EH (cell line): ENCODE measurements at places on chromosomes 7 and 10.

GRCh38 chr7:119720541-119720940 lies 552.4 kb upstream of the KCND2 start:
- DNase-seq: peak; percentile 0

DNA sequence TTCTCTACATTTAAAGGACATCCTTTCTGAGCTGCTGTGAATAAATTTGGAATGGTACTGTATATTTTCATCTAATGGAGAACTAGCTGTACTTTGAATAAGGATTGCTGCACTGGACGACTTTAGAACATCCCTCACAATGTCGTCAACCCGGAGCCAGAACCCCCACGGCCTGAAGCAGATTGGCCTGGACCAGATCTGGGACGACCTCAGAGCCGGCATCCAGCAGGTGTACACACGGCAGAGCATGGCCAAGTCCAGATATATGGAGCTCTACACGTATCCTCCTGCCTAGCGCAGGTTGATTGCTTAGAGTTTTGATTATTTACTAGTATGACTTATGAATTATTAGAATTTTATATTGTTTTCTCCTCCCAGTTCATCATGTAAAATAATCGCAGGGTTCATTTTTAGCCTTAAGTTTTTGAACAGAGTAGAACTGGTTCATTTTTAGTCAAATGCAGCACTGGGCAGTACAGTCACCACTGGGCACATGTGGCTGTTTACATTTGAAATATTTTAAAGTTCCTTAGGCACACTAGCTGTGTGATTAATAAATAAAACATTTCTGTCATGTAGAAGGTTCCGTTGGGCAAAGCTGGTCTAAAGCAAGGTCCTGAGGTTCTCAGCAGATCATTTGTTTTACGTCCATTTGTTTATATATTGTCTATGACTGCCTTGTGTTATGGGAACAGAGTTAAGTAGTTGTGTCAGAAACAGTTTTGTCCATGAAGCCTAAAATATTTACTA lies 31.5 kb downstream of the CUL1 start:
- peak; percentile 85 for DNase-seq

DNA sequence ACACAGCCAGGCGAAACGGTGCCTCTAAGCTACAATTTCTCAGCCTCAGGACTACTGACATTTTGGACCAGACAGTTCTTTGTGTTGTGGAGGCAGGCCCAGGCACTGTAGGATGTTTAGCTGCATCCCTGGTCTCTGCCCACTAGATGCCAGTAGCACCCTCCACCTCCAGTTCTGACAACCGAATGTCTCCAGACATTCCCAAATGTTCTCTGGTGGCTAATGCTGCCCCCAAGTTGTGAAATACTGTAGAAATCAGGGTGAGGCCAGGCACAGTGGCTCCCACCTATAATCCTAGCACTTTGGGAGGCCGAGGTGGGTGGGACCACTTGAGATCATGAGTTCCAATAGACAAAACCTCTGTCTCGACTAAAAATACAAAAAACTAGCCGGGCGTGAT lies 18.2 kb downstream of the HNRNPF start:
- DNase-seq: peak; percentile 66

- DNase-seq: no peak
Observed at GRCh38 chr7:37430640-37431039, 18.0 kb downstream of the ELMO1 start.

DNA sequence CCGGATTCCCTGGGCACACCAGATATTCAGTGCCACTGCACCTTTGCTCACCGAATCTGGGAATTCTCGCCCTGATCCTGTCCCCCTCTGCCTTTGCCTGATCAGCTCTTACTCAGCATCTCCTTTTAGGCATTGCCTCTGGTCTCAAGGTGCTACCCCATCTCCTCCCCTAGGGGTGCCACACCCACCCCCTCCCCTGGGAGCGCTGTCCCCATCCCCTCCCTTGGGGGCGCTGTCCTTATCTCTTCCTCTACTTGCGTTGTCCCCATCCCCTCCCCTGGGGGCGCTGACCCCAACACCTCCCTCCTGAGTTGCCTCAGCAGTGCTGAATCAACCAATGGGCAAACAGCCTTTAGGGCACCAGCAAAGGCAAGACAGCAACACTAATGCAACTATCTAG lies 686.9 kb upstream of the FOXK1 start:
- DNase-seq: no peak

DNA sequence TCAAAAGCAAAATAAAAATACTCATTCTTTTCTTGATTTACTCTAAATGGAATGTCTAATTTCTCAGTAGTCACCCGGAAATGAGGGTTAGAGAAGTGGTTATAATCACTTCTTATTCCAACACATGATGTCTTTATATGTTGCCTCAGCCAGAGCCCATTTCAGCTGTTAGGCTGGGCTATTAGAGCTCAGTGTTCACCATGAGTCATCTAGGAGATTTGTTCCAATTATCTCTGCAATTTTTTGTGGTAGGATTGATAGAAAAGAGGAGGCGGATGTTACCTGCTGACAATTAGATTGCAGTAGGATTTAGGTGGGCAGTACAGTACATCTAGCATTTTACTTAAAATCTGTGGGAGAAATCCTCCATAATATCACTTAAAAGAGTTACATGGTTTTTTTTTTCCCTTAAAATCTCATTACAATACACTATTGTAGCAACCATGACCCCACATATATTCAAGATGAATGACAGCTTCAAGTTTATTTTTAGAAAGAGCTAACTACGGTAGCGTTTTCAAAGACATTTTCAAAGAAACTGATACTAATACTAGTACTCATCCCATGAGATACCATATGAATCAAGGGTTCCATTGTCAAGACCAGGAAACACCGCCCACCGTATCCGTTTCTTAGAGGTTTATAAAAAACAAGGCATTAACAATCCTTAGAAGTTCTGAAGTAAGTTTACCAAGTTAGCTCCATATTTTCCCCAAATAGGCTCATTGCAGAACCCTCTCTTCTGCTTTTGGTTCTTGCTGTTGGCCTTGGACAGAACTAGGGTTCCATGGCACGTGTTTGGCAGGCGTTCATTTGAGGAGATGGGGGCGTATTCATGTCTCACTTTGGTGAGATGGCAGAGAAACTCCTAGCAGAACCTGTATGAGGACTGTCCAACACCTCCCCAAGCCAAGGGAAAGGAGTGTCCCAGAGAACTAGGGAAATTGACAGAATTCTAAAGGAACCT lies 10.4 kb downstream of the CPA2 start:
- peak; percentile 66 for DNase-seq

GRCh38 chr10:15738270-15738925 lies 18.7 kb upstream of the ITGA8 start:
- peak; percentile 20 for DNase-seq

DNA sequence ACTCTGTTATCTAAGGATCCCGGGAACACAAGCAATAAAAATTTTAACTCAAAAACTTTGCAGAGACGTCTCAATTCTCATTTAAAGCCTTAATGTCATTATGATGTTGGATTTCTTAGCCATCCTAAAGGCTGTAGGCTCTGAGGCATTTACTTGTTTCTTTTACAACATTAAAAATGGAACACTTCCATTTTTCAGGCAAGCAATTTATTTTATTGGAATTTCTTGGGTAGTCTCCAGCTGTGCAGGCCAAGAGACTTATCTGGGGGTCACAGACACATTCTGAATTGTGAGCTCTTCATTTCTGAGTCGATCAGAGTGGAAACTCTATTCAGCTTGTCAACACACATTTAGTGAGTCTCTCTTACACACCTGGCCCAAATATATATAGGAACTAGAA lies 48.0 kb upstream of the KIF5B start:
- peak; percentile 71 for DNase-seq

GRCh38 chr7:148402159-148402558 lies 188.4 kb upstream of the C7orf33 start:
- DNase-seq: no peak

GRCh38 chr10:121157998-121158397 lies 306.8 kb downstream of the WDR11 start:
- DNase-seq: no peak

GRCh38 chr7:21108182-21108581 lies 319.7 kb upstream of the SP4 start:
- no peak for DNase-seq

DNA sequence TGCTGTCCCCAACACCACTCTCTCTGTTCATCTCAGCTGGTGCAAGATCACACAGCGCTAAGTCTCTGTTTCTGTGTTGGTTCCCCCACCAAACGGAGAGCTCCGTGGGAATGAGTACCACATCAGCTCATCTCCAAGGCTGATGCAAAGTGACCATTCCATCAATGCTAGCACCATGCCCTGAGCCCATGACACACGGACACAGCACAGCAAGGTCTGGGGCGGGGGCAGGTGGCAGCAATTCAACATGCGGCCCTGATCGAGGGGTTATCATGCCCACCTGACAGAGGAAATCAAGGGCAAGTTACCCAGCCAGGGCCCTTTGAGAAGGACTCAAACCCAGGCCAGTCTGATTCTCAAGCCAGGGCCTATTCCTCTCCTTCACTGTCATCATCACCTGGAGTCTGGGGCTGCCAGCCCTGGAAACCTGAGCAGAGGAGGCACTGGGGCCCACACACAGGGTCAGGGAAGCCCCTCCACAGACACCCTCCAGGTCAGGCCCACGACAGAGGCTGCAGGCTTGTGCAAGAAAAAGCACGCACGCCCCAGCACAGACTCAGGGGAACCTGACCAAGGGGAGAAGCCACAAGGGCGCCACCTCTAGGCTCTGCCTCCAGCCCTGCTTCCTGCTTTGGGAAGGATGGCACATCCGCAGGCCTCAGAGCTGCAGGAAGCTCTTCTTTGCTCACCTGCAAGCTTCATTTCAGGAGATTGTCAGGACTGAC lies 74.8 kb downstream of the GRID1 start:
- no peak for DNase-seq

- peak; percentile 16 for DNase-seq
Observed at GRCh38 chr7:29442146-29442545, 121.5 kb upstream of the PRR15 start.

DNA sequence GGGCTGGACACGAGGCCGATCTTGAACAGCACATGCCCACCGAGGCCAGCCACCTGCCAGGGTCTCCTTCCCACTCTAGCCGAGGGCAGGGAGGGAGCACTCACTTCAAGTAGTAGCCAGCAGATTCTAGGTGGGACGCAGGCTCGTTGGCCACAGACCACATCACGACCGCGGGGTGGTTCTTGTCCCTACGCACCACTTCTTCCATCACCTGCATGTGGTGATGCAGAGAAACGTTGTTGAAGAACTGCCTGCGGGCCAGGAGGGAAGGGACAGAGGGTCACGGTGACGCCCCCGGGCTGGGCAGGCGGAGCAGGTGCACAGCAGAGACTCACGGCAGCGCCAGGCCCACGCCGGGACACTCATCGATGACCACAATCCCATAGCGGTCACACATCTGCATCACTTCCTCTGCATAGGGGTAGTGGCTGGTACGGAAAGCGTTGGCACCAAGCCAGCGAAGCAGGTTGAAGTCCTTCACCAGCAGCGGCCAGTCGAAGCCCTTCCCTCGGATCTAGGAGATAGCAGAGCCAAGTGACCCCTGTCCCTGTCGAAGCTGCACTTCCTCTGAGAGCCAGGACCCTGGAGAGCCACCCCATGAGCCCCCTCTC lies 7.7 kb downstream of the GUSB start:
- no peak for DNase-seq

- no peak for DNase-seq
Observed at GRCh38 chr10:4312051-4312835, 513.8 kb upstream of the AKR1E2 start.

DNA sequence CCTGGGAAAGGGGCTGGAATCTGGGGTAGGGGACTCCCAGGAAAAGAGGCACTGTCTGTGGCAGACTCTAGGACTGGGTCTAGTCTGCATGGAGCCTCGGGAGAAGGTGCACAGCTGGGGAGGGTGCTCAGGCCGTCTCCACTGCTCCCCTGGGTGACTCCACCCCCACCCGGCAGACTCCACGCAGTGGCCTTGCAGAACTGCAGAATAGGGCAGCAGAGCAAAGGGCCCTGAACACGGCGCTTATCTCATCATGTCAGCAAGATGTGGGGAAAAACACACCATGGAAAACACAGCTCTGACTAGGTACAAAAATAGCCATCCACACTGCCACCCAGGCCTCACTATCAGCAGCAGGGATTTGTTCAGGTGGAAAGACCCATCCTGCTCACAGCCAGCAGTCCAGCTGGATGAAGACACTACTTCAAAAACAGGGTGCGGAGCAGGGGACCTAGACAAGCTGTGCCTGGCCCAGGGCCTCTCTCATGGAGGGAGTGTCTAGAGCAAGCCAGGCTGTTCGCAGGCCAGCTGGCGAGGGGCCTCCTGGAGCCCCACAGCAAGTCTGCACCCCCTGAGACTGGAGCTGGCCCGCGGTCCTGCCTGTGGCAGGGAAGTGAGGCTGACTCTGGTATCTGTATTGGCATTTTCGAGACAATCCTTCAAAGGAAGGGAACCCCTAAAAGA lies 11.7 kb downstream of the MAT1A start:
- DNase-seq: no peak

- peak; percentile 71 for DNase-seq
Observed at GRCh38 chr10:101780818-101781654, 2.2 kb downstream of the NPM3 start.

GRCh38 chr7:13992596-13992964 lies 3.1 kb upstream of the ETV1 start:
- DNase-seq: no peak
